ENCODE measurements at places on chromosomes 3 and 15. TPM values are rescaled to one million over a fixed set of nuclear protein-coding genes. Genes with fewer than 3 reads are reported as not detected.

PLA2G4B gene
- total RNA-seq: 8.3 TPM

FOXB1 gene
- not detected for total RNA-seq

DNA sequence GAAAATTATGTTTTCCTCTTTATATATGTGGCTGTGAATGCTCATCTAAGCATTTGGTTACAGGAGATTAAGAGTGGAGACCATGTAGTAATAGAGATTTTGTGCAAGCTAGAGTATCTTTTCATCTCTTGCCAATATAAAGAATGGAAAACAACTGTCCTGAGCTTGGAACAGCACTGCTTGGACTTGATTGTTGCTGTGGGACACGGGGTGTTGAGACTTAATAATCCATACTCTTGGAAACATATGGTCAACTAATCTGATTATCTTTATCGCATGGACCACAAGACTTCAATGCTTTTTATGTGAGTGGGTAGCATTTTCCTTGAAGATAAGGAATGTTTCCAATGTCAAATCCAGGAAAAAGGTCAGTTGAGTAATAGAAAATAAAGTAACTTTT, 806.3 kb downstream of the DIPK2A start:
- no peak for DNase-seq

DNA sequence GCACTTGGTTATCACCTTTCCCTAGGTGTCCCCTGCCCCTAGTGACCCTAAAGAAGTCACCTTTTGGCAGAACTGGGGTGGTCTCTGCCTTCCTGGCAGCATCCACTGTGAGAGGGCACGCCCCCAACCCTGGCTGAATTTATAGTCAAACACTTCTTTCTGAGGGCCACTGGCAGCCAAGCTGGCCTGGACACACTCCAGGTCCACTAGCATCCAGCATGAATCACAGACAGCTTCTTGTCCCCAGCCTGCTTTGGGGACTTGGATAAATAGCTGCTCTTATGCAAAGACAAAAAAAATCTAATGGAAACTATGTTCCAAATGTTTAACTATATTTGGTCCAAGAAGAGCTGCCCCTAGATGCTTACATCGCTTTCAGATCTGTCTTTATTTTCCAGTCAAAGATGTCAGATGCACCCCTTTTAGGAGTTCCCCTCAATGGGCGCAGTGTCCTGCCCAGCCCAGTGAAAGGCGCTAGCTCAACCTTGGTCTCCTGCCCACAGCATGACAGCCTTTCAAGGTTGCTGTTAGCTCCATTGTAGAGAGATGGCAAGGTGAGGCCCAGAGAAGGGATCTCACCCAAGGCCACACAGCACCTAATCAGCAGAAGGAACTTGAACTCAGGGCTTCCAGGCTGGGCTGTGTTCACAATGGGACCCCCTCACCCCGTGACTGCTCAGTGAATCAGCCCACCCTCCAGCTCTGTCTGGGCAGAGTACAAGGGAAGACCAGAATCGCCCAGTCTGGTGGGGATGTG, 7.0 kb downstream of the RASL12 start:
- DNase-seq: no peak
